ENCODE measurements at places on chromosomes 5 and 9.

GRCh38 chr9:118609355-118610044 lies 759.7 kb downstream of the BRINP1 start:
- DNase-seq, result no peak

- DNase-seq, result no peak
Measured at GRCh38 chr5:37892586-37892985, 52.7 kb upstream of the GDNF start.

GRCh38 chr9:82582693-82583092 lies 480.2 kb downstream of the RASEF start:
- no peak for DNase-seq

GRCh38 chr9:107868186-107868585 lies 378.6 kb upstream of the KLF4 start:
- no peak for DNase-seq

GRCh38 chr5:15009420-15009819 lies 137.8 kb upstream of the ANKH start:
- DNase-seq, result peak; percentile 40

DNA sequence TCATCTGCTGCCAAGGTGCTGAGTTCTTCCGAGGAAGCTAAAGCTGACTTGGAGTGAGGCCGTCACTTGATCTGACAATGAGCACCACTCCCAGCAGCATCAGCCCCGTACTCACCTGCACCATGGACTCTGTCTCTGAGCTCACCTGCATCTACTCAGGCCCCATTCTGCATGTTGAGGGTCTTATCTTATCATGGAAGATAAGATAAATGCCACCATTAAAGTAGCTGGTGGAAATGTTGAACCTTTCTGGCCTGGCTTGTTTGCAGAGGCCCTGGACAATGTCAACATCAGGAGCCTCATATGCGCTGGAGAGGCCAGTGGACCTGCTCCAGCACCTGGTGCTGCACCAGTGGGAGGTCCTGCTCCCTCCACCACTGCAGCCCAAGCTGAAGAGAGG lies 35.0 kb upstream of the HMGCS1 start:
- no peak for DNase-seq

GRCh38 chr9:3191715-3192114 lies 334.1 kb downstream of the RFX3 start:
- DNase-seq, result no peak

- no peak for DNase-seq
Measured at GRCh38 chr5:103624035-103624480, 61.5 kb upstream of the NUDT12 start.

- DNase-seq, result no peak
Measured at GRCh38 chr9:112487008-112487798, 576 bp downstream of the KIAA1958 start.

GRCh38 chr9:108543251-108543778 lies 312.5 kb downstream of the ACTL7B start:
- no peak for DNase-seq

DNA sequence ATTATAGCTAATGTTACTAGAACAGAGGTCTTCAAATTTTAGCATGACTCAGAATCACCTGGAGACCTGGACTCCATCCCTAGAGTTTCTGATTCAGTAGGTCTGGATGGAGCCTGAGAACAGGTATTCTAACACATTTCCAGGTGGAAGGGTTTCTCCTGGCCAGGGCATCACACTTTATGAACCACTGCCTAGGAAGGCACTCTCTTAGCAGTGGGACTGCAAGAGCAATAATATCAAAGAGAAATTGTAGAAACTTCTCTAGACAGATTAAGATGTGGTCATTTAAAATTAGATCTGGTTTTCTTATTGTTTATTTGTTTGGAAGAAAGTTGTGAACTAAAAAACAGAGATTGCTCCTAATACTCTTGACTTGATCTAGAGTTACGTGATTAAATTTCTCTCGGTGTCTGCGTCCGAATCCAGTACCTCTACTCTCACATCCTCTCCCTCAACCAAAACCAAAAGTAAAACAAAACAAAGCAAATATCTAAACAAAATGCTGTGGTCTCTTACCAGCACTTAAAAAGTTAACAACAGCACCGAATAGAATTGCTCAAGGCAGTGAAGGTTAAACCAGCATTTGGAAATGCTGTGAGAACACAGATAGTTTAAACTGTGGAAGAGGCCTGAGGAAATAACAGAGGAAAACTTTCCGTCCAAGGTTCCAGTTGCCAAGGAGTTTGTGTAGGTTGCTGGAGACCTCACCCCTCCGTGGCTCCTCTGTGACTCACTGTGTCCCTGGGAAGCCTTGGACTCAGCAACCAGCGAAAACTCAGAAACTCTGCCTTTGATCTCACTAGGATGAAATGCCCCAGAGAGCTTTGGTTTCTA lies 193.4 kb downstream of the ARRDC3 start:
- no peak for DNase-seq

GRCh38 chr5:72179028-72179815 lies 71.9 kb downstream of the MAP1B start:
- no peak for DNase-seq

DNA sequence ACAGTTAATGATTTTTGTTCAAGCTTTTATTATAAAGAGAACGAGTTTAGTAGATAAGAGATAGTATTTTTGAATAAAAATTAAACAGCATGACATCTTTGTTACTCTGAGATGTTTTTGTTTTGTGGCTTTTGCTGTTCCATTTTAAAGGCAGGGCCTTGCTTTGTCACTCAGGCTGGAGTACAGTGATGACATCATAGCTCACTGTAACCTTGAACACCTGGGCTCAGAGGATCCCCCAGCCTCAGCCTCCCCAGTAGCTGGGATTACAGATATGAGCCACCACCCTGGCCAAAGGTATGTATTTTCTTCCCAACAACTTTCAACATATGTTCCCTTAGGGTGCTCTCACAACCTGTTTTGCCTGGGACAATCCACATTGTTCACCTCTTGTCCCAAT lies 730.9 kb upstream of the RGMB start:
- no peak for DNase-seq

DNA sequence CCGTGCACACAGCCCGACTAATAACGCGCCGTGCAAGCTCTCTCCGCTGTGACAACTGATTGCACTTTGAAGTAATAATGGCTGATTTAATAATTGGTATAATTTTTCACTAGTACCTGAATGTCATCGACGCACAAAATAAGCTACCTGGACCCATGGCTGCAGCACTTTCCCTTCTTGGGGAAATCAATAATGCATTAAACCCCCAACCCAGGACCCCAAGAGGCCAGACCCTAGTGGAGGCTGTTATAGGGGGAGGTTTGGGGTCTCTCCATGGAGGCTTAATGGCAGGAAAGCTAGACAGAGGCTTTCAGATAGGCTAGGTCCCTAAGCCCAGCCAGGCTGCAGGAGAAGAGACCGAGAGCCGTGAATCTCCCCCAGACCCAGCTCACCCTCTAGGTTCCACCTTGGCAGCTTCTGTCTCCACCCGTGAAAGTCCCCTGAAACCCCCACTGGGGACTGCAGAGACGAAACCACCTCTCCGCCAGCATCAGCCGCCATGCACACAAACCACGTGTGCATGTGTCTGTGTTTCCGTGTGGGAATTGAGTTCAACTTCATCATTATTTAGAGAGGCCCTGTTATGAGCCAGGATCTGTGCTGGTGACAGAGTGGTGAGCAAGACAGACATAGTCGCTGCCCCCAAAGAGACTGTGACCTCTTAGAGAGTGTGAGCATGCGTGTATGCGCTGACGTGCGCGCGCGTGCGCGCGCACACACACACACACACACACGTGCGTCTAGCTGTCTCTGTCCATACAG lies 168.6 kb upstream of the MVB12B start:
- DNase-seq, result no peak

GRCh38 chr9:33014665-33015014 lies 10.4 kb upstream of the DNAJA1 start:
- no peak for DNase-seq

DNA sequence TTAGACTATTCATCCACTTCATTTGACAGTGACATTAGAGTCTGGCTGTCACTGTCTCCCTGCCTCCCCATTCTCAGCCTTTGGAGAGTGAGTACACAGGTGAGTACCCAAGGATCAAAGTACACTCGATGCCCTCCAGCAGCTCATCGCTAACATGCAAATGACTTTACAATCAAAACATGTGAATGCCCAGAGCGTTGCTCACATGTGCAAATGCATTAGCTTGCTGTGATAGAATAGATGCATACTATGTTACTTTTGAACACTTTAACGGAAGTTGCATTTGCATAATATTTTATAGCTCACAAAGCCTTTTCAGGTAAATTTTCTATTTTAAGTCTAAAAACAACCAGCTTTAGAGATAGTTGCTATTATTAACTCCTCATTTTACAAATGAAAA lies 107.6 kb downstream of the SYK start:
- DNase-seq, result no peak

- DNase-seq, result no peak
Measured at GRCh38 chr9:69571032-69571431, 101.1 kb downstream of the APBA1 start.

DNA sequence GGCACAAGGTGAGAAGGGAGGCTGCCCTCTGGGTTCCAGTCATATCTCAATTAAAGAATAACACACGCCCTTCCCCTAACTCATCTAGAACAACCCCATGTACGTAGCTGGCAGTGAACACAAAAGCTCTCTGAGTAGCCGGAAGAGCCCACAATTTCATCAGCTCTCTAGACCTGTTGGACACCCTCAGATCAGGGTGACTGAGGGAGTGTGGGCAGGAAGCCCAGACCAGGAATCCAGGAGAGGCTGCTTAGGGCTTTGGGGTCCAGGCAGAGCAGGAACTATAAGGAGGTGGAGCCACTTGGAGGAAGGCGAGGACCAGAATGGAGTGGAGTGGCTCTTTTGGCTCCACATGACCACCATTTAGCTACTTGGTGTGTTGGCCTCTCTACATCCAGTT lies 237.4 kb downstream of the NR3C1 start:
- DNase-seq, result no peak

DNA sequence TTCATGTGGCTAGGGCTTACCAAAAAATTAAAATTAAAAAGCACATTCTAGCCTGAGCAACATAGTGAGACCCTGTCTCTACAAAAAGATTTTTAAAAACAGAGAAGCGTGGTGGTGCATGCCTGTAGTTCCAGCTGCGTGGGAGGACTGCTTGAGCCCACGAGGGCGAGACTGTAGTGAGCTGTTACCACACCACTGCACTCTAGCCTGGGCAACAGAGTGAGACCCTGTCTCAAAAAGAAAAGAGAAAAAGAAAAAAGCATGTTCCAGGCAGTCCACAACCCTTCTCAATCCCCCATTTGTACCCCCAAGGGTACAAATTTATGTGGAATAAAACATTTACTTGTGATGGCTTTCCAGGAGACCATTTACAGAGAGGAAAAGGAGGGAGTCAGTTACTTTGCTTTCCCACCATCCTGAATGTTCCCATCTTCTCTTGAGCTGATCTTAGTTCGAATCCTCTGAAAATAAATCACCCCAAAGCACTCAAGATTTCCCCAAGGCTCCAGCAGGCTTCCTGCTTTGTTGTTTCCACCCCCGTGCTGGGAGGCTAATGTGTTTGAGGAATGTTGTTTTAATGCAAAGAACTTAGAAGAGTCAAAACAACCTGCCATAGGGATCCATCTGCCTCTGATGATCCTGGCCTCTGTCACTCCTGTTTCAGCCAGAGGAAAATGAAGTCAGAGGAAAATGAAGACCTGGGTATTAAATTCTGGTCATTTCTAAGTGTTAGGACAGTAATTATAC lies 384.7 kb downstream of the BNC2 start:
- no peak for DNase-seq

DNA sequence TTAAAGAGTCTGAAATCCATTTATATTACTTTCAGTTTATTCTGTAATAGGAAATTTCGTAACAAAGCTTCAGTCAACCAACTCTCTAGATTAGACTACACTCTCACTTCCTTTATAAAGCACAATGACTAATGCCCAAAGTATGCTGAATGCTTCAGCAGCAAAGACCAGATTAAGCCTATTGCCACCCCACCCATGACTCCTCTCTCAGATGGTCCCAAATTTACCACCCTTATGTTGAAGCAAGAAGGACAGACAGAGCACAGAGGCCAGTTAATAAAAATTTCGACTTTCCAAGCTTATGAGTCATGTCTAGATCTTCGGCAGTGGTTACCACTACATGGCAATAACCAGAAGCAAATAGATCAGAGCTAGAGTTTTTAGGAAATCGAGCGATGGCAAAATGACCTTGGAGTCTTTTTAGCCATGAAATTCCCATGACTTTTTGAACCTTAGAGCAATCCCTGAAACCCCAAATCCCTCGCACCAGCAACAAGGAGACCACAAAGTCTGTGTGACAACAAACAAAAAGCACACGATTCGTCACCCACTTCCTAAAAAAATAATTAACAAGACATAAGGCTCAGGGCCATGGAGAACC lies 287.8 kb upstream of the RASA1 start:
- no peak for DNase-seq

- DNase-seq, result no peak
Measured at GRCh38 chr9:37182718-37183117, 62.3 kb downstream of the ZCCHC7 start.

- no peak for DNase-seq
Measured at GRCh38 chr5:100828071-100828897, 74.8 kb downstream of the ST8SIA4 start.

DNA sequence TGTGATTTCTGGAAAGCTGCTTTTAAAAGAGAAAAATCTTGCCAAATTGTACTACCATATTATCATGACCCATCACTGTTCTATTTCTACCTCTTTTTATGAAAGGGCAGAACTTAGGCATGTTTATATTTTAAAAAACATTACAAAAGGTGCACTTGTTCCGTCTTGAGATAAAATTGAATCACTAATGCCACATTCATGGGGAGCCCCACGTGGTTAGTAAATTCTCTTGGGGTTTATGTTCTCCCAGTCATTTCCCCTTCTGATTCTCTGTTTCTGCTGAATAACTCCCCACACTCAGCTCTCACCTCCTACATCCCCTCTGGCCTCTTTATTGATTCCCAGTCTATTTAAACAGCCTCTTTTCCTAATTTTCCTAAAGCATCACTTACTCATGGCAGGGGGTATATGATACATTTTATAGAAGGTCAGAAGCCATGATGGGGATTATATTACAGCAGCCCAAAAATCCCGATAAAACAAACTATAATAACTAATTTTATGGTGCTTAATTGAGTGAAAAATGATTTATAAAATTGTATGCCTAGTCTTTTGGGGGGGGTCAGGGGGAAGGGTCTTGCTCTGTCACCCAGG lies 19.7 kb upstream of the VLDLR start:
- no peak for DNase-seq

Data from NCI-H2107 (cell line).